ENCODE measurements at places on chromosomes 2 and 18.

DNA sequence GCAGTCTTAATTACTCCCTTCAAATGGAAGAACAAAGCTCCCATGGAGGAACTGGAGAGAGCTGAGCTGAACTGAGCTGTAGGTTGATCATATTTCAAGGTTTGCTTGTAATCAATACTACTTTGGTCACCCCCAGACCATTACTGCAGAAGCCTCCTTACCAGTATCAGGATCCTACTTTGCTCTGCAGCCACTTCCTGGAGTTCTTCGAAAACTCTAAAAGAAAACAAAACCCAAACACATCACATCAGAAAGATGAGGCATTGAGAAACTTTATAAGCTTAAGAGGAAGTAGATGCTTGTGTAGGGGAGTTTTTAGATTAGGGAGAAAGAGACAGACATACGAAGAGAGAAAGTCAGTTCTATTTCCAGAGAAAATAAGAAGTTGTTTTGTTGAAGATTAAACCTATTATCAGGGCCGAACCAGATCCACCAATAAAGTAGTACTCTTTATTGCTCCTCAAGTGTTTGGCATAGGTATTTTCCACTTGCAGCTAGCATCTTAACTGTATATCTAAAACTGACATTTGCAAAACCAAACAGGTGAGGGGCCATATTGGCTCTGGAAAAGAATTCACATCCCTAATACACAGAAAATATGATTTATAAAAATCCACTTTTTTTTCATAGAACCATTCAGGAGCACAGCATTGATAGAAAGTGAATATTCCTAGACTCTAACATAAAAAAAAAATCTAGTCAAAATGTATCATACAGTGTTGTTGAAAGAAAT is 166.9 kb upstream of the KLF7 start:
- DNase-seq: no peak

DNA sequence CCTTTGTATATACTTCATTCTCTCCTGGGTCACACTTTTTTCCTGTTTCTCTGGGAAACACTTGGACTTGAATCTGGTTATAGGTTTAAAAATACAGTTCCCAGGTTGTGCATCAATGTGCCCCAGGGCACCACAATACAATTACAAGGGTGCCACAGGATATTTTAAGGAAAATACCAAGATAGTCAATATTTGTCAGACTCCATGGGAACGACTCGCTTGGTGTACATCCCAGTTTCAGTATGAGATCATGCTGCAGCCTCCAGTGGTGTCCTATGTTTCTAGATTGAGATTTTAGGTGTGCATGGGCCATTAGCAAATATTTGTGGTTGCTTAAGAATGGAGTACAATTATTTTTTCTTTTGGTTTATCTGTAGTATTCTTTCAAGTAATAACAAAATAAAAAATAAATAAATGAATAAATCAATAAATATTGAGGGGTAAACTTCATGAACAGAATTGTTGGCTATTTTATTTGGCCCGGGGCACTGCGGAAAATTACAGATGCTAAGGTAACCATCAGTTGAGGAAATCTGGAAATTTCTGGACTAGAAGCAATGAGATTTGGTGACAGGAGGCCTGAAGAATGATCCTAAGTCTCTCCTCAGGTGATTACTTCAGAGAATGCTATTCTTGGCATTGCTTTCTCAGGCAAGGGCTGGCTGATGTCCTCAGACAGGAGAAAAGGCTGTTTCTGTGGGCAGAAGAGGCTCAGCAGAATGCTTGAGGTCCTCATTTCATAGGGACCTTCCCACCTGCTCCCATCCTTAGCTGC is 649.3 kb upstream of the SOX11 start:
- no peak for DNase-seq

DNA sequence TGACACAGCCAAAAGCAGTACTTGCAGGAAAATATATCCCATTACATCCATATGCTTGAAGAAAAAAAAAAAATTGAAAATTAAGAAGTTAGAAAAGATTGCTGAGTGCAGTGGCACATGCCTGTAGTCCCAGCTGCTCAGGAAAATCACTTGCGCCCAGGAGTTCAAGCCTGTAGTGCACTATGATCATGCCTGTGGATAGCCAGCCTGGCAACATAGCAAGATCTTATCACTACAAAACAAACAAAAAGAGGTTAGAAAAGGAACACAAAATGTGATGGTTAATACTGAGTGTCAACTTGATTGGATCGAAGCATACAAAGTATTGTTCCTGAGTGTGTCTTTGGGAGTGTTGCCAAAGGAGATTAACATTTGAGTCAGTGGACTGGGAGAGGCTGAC is 361.9 kb downstream of the NYAP2 start:
- DNase-seq: no peak

DNA sequence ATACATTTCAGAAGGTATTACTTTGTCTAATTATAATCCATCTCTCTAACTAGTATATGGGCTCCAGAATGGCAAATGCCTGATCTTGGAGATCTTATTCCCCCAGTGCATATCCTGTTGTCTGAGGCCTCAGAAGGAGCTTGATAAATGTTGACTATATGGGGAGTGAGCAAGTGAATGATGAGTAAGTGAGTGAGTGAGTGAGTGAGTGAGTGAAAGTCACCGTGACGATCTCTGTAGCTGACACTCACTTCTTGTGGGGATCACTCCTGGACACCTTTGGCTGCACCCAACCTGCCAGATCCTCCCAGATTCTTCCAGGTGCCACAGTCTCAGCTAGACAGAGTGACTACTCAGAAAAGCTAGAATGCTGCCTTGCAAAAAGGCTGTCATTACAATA is 2.8 kb downstream of the XDH start:
- DNase-seq: no peak

Measured in NCI-H1105 (cell line).